ENCODE measurements at places on chromosomes 7 and 10.

DNA sequence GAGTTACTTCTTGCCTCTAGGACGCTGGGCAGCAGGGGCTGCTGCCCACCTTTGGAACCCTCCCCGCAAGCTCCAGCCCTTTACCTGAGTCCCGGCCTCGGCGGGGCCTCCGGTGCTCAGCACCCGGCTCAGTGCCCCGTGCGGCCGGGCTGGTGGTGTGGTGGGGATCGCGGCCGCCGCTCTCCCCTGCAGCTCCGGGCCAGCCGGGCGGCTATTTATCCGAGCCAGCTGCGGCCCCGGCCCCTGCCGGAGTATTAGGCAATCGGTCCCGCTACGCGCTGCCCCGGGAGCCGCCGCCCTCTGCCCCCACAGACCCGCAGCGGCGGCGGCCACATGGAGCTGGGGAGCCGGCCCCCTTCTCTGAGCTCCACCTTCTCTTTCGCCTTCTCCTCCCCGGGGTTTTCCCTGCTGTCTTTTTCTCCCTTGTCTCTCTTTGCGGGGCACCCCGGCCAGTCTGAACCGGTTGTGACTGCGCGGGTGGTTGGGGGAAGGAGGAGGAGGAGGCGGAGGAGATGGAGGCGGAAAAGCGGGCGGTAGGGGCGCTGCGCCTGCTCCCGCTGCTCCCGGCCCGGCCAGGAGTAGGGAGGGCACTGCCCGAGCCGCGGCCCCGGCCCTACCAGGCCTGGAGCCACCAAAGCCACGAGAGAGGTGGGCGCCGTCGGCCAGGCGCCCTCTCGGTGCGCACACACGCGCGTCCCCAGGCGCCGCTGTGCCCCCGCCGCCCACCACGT lies at the start of gene SLC16A9:
Gene SLC16A9 (minus strand): TSS at position 456 of the 731 bp plus-strand sequence. CDS start 25,559 bp downstream, outside the sequence.
- no peak for DNase-seq

- DNase-seq: no peak
Measured at GRCh38 chr7:87513735-87514335, 38.4 kb upstream of the ABCB4 start.

- DNase-seq: no peak
Measured at GRCh38 chr7:106101726-106102125, 10.4 kb downstream of the SYPL1 start.

GRCh38 chr10:132140167-132140925 lies 46.4 kb upstream of the DPYSL4 start:
- no peak for DNase-seq

- DNase-seq: no peak
Measured at GRCh38 chr10:101458869-101459268, 104.9 kb downstream of the BTRC start.

DNA sequence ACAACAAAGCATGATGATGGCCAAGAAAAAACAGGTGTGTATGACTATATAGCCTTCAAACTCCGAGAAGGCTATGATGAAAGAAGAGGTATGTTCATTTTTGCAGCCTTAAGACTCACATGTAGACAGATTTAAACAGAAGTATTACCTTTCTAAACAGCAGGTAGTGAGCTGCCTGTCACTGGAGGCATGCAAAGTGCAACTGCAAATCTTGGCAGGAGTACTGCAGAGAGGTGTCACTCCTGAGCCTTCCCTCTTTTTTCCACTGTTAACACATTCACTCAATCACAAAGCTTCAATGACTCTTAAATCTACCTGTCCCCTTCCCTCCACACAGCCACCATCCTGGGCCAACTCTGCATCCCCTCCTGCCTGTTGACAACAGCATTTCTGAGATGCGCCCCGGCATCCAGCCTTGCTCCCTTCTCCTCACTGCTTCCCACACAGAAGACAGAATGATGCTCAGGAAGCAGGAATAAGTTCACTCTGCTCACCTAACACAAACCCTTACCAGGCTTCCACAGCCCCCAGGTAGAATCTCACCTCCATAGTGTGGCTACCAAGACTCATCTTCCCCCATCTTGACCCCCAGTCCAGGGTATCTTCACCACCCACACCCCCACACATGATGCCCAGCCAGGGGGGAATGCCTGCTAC lies 161.9 kb upstream of the ZMIZ1 start:
- DNase-seq: no peak

DNA sequence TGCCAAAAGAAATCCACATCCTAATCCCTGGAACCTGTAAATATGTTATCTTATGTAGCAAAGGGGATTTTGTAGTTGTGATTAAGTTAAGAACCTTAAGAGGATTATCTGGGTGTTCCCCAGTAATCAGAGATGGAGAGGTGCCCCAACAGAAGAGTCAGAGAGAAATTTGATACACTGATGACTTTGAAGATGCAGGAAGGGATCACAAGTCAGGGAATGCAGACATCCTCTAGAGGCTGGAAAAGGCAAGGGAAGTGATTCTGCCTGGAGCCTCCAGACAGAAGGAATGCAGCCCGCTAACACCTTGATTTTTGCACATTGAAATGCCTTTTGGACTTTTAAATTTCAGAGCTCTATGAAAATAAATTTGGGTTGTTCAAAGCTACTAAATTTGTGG lies 531.7 kb downstream of the DNAJB9 start:
- no peak for DNase-seq

GRCh38 chr7:94975336-94975735 lies 67.9 kb downstream of the PPP1R9A start:
- DNase-seq: no peak

GRCh38 chr7:20514364-20514763 lies 101.1 kb upstream of the ABCB5 start:
- no peak for DNase-seq

- DNase-seq: no peak
Measured at GRCh38 chr7:31311552-31311951, 29.0 kb downstream of the NEUROD6 start.

GRCh38 chr7:44967571-44968446 lies 11.0 kb downstream of the MYO1G start:
- DNase-seq: no peak

DNA sequence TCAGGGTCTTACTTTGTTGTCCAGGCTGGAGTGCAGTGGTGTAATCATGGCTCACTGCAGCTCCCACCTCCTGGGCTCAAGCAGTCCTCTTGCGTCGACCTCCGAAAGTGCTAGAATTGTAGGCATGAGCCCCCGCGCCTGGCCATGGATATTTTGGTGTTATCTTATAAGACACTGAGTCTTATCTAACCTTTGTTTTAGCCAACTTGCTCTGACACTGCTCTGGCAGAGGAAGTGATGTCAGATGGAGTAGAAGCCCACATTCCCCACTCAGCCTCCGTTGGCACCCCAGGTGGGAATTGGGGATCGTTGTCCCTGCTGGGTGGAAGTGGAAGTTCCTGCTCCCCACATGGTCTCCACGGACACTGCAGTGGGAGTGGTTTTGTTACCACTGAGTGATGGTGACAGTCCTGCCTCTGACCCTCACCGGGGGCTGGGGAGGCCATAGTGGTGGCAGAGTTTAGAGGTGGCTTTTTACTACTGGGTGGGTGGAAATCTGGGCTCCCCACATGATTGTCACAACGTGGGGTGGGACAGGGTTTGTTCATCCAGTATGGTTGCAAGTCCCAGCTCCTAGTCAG lies 98.9 kb downstream of the ANKRD61 start:
- DNase-seq: no peak

DNA sequence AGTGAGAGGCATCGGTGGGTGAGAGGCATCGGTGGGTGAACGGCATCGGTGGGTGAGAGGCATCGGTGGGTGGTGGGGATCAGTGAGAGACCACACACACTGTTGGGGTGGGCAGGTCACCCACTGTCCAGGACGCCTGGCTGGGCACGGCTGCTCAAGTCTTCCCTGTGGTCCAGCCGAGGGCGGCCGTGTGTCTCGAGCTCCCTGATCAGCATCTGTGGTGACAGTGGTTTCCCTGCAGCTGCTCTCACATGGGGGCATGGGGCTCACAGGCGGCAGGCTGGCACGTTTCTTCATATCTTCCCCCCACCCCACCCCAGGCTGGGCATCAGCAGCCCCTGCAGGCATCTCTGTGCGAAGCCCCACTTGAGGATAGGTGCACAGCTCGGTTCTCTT lies 78.2 kb downstream of the NKX6-2 start:
- no peak for DNase-seq

- no peak for DNase-seq
Measured at GRCh38 chr7:103418241-103418640, 27.8 kb downstream of the SLC26A5 start.

GRCh38 chr10:87546210-87546609 lies 41.5 kb downstream of the MINPP1 start:
- no peak for DNase-seq

DNA sequence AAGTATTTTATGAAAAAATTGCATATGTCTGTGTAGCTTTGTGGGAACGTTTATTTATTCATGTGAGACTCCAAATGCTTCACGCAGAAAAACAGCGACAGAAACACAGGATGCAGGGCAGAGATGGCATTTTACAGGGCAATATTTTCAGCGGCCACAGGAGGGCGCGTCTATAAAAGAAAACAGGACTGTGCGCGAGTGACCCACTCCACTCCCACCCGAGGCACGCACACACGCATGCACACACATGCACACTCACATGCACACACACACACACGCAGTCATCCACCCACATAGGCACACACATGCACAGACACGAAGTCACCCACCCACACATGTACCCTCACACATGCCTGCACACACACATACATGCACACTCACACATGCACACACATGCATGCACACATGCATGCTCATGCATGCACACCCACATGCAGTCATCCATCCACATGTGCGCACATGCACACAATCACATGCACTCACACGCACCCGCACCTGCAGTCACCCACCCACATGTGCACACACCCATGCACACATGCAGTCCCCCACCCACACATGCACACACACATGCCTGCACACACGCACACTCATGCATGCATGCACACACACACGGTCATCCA lies 96.3 kb downstream of the DNAJB6 start:
- DNase-seq: peak; percentile 37

- no peak for DNase-seq
Measured at GRCh38 chr10:10056961-10057360, 960.7 kb upstream of the CELF2 start.

DNA sequence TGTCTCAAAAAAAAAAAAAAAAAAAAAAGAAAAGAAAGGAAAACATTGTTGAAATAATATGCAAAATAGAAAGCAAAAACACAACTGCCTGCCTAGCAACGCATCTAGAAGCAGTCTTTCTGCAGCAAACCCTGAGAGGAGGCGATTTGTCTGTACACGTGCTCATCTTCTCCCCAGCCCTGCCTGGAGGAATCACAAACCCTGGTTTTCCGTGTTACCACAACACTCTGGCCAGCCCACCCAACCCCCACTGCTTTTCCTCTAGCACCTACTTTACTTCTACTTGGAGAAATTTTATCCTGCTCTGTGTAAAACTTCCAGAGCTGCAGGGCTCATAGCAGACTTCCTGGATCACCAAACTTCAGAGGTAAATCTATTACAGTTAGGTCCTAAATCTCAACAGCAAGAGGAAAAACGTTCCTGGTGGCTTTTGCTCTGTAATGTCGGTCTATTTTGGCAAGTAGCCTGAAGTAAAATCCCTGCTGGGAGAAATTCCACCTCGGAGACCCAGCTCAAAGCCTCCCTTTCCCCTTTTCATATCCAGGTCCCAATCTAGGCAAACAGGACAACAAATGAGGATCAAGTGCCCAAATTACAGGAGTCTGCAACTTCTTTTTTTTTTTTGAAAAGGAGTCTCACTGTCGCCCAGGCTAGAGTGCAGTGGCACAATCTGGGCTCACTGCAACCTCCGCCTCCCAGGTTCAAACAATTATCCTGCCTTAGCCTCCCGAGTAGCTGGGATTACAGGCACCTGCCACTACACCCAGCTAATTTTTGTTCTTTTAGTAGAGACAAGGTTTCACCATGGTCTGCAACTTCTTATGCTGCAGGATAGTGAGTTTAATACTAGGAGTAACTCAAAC lies 91.6 kb downstream of the DNMBP start:
- DNase-seq: no peak

DNA sequence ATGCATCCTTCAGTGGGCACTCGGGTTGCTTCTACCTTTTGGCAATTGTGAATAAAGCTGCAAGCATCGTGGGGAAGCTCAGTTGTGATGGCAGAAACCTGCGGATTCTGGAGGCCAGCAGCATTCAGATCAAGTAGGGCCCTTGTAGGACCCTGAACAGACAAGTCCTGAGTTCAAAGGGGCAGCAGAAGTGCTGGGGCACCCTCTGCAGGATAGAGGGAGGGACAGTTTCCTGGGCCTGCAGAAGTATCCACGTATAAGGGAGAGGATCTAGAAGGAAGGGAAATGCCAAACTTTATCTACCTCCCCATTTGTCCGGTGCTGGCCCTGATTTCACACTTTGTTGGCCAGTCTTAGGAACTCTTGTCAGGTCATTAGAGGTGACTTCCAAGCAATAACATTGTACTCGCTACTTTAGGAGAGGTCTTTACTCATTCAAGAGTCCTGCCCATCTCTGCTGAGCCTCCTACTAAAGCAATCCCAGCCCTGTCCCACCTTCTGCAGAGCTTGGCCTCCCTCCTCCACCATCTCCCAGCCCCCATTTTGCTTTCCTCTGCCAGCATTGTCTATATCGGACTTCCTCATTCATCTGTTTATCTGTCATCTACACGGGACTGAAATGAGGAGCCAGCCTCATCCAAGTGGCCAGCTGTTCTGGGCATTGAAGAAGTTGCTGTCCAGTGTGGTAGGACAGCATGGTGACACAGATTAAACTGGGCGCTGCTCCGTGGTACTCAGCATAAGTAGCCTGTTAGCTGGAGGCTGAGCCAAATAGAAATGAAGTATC lies 26.6 kb upstream of the R3HCC1L start:
- no peak for DNase-seq

DNA sequence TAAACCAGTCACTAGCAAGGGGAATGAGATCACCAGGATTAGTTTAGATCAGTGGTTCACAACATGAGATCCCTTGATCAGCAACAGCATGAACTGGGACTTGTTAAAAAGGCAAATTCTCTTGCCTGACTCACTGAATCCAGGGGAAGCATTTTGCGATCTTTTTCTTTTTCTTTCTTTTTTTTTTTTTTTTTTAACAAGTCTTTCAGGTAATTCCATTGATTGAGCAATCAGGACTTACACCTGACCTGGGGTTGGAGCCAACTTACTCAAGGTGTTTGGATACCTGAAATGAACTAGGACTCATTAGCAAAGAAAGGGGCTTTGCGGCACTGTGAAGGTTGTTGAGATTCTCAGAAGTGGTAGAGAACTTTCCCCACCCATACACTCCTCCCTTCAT lies 47.1 kb upstream of the PRR15 start:
- no peak for DNase-seq

- DNase-seq: no peak
Measured at GRCh38 chr10:28965937-28966336, 288.6 kb downstream of the BAMBI start.

GRCh38 chr10:416091-416515 lies 273.4 kb downstream of the DIP2C start:
- no peak for DNase-seq

DNA sequence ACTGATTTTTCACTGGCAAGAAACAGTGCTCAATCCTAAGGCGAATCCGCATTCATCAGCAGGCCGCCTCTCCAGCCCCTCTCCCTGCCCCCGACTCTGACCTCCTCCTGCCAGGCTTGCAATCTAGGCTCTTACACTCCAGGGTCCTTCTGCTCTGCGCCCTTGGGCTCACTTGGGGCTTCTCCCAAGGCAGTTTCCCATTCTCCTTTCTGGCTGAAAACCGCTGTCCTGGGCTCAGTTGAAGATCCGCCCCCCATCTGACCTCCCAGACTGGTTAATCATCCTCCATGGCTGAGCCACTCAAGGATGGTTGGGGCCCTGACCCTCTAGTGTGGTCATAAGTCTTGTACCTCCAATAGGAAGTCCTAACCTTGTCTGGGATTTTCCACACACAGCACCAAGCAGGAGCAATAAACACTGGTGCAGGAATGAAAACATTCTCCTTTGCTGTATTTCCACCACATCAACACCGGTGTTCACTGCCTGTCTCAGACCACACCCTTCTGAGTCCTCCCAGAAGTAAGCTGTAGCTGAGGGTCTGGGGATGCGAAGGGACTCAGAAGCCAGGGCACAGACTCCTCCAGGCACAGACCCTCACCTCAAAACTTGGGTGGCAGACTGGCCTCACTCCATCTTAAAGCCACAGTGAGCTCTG lies 42.4 kb downstream of the TNS3 start:
- DNase-seq: no peak
